Choroid plexus epithelial cell (primary cell): ENCODE measurements at places on chromosomes 13 and 19.

GRCh38 chr19:45815481-45816216 is 541 bp upstream of the RSPH6A start:
- no peak for DNase-seq

DNA sequence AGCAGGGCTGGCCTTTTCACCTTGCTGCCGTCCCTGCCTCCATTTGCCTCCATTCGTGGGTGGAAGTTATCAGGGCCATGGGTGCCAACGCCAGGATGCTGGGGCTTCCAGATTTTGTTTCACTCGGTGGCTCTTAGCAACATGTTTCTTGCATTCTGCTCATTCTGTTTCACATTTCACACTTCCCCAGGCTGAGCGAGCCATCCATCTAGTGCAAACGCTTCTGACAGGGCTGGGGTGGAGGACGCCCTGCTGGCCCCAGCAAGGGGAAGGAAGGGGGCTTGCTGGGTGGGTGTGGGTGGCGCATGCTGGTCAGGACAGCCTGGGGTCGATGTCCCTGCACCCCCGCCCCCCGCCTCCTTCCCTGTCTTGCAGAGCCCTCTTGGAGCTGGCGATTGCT is 165.2 kb downstream of the URI1 start:
- no peak for DNase-seq

DNA sequence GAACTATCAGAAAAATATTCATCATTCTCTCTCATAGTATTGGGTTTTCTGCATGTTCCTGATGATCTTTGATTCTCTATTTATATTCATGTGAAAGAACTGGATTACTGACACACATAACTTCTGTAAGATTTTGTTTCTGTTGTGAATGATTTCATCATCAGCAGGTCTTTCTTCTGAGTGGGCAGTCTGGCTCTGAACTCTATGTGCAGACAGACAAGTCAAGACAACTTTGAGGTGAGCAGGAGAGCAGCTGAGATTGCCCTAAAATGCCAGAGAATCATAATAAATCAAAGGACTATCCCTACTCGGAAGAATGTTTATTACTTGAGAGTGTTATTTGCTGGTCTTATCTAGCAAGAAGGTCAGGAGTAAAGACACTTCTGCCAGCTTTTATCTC is 652.1 kb upstream of the GPC6 start:
- DNase-seq: peak; percentile 40

DNA sequence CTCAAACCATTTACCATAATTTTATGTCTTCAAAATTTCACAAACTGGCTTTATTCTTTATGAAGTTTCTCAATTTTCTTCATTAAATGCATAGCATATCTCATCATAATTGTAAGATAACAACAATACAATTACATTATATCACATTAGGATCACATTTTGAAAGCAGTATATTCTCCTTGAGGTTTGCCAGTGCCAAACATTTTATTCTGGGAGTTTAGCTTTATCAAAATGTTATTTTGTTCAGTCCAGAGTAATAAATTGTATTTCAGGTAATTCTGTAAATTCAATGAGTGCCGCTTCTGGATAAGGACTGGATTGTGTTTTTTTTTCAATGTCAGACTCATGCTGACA is 234.6 kb upstream of the MIR17HG start:
- no peak for DNase-seq

DNA sequence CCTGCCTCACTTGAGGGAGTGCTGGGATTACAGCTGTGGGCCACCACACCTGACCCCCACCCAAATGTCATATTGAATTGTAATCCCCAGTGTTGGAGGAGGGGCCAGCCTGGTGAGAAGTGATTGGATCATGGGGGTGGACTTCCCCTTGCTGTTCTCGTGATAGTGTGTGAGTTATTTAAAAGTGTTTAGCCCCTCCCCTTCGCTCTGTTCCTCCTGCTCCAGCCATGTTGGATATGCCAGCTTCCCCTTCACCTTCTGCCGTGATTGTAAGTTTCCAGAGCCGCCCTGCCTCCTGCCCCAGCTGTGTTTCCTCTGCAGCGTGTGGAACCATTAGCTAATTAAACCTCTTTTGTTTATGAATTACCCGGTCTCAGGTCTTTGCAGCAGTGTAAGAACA is 13.7 kb downstream of the CHAMP1 start:
- DNase-seq: no peak

GRCh38 chr13:28313579-28313978 is 175.2 kb downstream of the PAN3 start:
- DNase-seq: peak; percentile 77

- no peak for DNase-seq
Measured at GRCh38 chr13:40565282-40566148, 100.9 kb downstream of the FOXO1 start.

DNA sequence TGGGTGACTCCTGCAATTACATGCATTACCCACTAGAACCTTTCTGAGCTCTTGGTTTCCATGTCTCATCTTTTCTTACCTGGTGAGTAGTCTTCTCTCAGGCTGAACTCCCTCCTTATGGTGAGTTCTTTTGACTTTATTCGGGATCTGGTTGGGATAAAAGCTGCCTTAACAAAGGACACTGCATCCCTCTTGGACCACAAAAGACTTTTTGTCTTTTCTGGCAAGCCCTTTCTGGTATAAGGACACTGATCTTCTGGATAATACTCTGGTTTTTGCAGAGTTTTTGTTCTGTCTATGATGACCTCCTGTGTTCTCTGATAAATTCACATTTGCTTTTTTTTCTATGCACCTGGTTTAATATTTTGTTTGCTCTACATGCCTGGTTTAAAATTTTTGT is 66.7 kb downstream of the SLITRK1 start:
- DNase-seq: no peak

DNA sequence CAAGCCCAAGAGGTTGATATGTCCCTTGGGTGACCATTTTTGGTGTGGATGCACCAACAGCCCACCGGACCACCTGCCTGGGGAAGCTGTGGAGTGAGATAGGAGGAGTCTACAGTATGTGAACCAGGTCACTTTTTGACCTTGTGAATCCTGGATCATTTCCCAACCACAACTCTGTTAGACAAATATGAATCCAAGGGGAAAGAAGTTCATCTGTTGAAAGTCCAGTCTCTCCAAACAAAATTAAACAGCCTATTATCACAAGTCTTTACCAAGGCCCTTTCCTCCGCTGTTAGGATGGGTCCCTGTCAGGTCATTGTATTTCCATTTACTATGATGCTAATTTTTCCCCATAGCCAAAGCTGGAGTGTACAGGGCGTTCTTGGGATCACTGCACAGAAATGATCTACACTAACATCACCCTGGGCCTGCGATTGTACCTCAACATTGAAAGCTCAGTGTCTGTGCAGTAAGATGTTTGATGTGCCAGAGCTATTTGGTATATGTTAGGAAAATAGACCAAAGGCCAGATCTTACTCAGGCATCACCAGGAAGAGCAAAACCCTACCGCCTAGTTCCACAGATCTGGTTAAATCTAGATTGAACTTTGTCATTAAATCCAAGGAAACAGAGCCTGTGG is 117.1 kb downstream of the STARD13 start:
- DNase-seq: peak; percentile 65

DNA sequence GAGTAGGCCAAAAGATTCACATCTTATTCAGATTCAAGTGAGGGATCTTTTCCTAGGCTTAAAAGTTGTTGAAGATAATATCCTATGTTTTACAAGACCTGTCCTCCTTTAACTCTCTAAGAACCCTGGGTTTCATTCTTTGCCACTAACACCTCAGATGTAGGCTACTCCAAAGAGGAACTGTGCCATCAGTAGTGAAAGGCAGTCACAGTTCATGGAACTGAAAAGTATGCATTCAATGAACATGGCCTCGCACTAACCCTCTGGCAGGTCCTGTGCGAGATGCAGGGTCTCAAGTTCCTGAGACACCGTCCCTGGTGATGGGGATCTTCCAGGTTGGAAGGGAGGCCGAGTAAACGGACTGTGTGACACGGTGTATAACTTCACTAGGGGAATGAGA is 4.3 kb downstream of the LGALS14 start:
- DNase-seq: no peak

- DNase-seq: peak; percentile 10
Measured at GRCh38 chr19:31073485-31074198, 275.6 kb downstream of the TSHZ3 start.

GRCh38 chr13:85286081-85286480 is 513.1 kb downstream of the SLITRK6 start:
- DNase-seq: no peak

GRCh38 chr19:294946-295686 is 3.9 kb upstream of the PLPP2 start:
- DNase-seq: peak; percentile 50

- DNase-seq: no peak
Measured at GRCh38 chr19:46954502-46954992, 65.1 kb upstream of the NPAS1 start.

GRCh38 chr13:62875118-62875640 is 1459.5 kb upstream of the PCDH20 start:
- no peak for DNase-seq

DNA sequence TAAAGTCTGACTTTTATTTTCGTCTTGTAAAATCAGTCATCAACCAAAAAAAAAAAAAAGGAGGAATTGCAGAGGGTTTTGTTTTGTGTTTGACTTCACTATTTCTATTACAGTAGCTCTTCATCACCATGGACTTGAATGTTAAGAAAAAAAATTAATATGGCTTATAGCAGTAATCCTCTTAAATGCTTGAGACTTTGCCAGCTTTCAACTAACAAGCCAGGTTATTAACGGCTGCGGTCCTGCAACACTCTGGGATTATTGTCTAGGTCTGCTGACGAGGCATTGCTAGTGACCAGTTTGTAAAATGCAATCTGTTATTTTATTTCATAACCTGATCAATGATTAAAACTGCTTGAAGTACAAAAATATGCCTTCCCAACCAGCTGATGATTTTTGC is 647.2 kb upstream of the KLHL1 start:
- no peak for DNase-seq

DNA sequence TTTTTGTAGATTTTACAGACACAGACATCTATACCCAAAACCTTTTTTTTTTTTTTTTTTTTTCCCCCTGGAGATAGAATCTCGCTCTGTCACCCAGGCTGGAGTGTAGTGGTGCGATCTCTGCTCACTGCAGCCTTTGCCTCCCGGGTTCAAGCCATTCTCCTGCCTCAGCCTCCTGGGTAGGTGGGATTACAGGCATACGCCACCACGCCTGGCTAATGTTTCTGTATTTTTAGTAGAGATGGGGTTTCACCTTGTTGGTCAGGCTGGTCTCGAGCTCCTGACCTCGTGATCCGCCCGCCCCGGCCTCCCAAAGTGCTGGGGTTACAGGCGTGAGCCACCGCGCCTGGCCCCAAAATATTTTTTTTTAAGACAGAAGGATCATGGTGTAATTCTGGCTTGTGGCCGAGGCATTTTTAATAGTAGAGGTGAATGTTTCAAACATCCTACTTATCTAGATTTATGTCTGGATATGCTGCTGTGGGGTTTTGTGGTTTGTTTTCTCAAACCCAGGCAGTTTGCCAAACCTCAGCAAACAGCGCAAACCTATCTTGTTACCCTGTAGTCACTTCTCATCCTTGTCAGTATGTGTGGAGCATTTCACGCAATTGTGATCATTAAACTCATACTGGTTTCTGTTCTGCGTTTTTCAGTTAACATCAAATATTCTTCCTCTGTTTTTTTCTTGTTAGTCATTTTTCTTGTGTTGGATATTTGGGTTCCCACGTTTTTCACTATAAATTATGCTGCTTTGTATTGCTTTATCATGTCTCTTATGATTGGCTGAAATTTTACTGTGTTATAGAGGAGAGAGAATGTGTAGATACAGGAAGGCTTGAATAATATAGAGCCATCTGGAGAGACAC is 36.2 kb upstream of the GARRE1 start:
- peak; percentile 99 for DNase-seq

DNA sequence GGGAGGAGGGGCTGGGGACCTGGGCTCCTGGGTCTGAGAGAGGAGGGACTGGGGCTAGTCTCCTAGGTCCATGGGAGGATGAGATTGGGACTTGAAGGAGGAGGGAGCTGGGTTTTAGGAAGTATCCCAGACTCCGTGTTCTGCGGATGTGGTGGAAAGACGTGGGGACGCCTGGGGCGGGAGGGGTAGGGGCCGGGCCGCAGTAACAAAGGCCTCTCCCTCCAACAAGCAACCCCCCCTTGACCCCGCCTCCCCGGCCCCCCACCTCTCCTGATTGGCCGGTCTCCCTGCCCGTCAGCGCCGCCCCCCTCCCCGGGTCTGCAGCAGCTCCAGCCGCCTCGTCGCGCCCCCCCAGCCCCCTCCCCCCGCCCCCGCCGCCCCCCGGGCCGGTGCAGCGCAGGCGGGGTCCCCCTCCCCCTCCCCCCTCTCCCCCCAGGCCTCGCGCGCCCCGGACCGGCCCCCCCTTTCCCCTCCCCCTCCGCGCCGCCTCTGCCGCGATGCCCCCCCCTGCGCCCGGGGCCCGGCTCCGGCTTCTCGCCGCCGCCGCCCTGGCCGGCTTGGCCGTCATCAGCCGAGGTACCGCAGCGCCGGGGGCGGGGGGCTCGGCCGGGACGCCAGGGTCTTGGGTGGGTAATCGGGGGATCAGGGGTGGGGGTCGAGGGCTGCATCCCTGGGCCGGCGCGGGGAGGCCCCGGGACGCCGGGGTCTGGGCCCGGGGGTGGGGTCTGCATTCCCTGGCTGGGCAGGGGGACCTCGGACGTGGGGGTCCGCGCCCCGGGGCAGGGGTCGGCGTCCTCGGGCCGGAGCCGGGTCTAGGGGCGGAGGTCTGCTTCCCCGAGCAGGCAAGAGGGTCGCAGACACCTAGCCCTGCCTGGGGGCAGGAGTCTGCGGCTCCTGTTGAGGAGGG is at the start of gene IGLON5:
IGLON5 (plus strand) TSS at position 294 of the 907 bp plus-strand sequence; CDS start at position 498, 204 bp downstream.
- DNase-seq: no peak

DNA sequence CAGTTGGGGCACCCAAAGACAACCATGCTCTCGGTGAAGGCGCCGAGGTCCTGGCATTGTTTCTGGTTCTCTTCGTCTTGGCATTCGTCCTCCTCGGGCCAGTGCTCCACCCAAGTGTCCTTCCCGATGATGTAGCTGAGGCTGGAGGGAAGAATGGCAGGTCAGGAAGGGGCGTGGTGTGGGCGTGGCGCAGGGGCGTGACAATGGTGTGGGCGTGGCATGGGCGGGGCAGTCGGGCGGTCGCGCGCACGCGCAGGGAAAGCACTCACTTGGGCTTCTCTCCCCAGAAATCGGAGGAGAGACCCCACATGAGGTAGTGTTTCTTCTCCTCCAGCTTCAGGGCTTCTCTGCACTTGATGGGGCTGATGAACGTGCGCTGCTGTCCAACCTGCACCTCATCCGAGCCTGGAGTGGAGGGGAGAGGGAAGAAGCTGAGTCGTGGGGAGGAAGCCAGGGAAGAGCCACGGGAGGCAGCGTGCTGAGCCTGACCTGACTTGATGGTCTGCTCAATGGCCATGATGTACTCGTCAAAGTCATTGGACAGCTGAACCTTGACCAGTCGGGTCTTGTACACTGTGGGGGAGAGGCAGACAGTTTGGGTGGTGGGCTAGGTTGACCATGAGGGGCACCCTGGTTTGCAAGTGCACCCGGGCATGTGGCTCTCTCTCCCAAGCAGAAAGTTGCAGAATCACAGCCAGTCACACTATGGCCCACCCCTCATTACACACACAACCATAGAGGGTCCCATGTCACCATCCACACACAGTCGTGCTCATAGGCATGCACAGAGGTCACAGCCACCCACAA is 8.1 kb upstream of the TNFSF14 start:
- DNase-seq: peak; percentile 6

DNA sequence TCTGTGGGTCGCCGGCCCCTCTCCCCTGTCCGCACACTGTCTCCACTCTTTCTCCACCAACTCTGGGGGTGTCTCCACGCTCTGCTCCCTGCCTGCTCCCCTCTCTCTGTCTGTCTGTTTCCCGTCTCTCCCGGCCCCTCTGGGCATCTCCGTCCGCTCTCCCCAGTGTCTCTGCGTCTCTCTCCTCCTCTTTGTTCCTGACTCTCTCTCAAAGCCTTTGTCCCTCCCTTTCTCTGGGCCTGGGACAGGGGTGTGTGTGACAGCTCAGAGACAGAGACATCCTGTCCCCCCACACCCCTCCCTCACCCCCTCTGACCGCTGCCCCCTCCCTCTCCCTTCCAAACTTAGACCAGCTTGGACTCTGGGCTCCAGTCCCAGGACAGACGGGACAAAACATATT is 668 bp upstream of the SBK3 start:
- no peak for DNase-seq
